ENCODE measurements at places on chromosomes 4 and X.
A peak's percentile ranks its signal among the peaks of the same experiment; 100 is the strongest.

DNA sequence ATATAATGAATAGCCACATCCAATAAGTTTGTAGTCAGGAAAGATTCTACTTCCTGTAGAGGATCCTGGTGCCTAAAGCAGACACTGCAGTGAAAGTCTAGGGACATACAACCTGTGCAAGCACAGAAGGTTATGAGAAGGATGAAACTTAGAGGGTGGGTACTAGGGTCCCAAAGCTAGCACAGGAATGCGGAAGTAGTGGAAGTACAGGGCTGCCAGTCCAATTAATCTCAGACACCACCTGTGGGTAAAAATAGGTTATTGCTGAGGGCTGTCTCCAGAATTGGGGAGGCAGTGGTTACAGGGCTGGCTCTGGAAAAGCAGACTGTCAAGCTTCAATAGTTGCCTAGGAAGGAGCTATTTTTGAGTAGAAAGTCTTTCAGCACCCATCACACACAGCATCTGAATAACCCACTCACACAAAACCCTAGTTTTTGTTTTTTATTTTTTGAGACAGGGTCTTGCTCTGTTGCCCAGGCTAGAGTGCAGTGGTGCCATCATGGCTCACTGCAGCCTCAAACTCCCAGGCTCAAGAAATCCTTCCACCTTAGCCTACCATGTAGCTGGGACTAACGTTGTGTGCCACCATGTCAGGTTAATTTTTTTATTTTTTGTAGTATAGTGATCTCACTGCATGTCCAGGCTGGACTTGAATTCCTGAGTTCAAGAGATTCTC, 50.8 kb upstream of the ELF2 start:
- no peak for DNase-seq

DNA sequence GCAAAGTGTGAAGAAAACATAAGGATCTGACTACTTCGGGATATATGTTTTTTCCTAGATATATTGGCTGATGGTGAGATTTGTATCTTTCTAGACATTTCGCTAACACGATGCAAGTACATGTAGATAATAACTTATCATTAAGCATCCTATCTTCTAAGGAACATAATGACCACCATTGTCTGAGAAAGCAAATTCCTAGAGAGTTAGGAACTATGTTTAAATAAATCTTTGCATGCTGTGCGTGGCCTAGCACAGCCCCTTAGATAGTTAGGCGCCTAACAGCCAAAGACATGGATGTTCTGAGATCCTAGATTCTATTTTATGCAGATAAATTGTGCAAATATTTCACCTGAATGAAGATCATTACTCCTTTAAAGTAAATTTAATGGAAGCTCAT, 3.0 kb downstream of the COL4A6 start:
- no peak for DNase-seq

- DNase-seq, result no peak
These were observed 81.6 kb downstream of the SORBS2 start for GRCh38 chr4:185730387-185730786.

DNA sequence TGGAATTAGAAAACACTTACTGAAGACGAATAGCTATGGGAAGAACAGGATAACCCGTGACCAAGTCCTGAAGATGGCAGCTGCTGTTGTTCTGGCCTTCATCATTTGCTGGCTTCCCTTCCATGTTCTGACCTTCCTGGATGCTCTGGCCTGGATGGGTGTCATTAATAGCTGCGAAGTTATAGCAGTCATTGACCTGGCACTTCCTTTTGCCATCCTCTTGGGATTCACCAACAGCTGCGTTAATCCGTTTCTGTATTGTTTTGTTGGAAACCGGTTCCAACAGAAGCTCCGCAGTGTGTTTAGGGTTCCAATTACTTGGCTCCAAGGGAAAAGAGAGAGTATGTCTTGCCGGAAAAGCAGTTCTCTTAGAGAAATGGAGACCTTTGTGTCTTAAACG, 2.4 kb downstream of the AGTR2 start:
- no peak for DNase-seq

- DNase-seq, result no peak
These were observed 87.4 kb downstream of the PDGFC start for GRCh38 chr4:156884183-156884582.

DNA sequence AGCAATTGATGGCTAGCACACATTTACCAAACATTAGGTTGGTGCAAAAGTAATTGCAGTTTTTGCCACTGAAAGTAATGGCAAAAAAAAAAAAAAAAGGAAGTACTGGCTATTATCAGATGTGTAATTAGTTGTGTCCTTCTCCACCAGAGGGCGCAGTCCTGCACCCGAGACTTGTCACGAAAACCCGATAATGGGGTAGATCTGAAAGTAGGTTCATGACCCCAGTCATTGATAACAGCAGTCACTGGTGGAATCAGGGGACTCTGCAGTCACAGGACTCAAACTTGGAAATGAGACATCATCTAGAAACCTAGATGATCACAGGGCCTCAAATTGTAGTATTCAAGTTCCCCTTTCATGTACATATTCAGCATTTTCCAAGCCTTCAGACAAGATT, 13.1 kb upstream of the ACOT9 start:
- peak; percentile 74 for DNase-seq

DNA sequence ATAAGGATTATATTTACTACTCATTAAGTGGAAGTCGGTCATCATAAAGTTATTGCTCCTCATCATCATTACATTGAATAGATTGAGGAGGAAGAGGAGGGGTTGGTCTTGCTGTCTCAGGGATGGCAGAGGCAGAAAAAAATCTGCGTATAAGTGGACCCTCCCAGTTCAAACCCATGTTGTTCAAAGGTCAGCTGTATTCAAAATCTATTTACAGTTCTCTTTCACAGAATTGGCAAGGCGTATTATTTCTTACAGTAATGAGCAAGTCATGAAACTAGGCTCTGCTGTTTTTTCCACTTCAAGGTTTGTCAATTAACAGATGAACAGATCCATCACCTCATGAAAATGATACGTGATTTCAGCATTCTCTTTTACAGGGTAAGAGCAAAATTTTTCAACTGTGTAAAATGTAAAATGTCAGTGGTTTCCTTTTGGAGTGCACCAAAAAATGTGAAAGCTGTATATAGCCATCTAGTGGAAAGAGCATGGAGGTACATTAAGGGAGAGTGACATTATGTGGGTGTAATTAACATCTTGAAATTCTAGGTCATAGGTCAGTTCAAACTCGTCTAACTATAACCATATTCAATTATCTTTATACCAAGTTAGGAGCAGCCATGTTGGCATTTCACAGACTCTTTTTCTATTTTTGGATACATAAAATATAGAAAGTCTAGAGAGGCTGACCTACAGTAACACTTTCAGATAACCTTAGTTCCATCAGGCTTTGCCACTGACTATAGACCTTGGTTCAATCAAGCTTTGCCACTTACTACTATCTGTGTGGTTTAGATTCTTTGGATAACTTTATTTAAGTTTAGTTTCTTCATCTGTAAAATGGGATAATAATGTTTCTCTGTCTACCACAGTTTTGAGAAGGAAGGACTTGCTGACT, 30.1 kb downstream of the NEIL3 start:
- DNase-seq, result no peak

DNA sequence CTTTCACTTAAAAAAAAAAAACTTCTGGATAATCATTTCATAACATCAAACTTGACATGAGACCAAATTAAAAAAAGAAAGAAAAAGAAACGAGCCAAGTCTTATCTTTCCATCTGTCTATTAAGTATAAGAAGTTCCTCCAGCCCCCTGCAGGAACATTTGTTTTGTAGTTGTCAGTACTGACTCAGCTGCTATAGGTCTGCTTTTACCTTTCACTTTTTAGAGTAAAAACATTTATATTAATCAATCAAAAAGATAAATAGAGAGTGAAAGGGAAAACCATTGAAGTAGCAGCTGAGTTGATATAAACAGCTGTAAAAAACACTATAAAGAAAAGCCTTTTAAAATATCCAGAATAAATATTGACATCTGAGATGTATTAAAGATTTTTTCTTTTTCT, 46.1 kb downstream of the CCDC158 start:
- no peak for DNase-seq

- DNase-seq, result no peak
These were observed 72.5 kb downstream of the FAT1 start for GRCh38 chr4:186651181-186651603.

GRCh38 chr4:42489095-42489494, 91.8 kb downstream of the SHISA3 start:
- DNase-seq, result no peak

DNA sequence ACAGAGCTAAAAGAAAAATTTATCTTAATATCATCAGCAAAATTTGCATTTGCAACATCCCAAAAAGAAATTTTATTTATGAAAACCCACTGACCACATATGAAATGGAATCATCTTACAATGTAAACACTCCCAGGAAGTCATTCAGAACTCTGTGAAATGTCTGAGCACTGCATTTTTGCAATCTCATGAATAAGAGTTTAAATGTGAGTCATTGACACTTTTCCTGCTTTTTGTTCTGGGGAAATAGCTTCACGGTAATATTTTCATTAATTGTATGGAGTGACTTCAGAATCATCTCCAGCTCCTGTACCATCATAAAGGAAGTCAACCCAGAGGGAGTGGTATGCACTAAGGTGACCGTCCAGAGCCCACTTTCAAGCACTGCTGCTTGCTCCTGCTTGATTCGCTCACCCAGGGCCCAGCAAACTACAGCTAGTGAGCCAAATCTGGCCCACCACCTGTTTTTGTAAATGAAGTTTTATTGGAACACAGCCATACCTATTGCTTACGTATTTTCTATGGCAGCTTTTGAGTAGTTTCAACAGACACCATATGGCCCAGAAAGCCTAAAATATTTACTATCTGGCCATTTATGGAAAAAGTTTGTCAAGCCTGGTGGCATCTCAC, 17.2 kb downstream of the EDNRA start:
- DNase-seq, result no peak

GRCh38 chrX:38803588-38804431, 2.6 kb downstream of the MID1IP1 start:
- DNase-seq, result peak; percentile 80

GRCh38 chrX:148043271-148043855, 62.2 kb downstream of the FMR1NB start:
- no peak for DNase-seq

DNA sequence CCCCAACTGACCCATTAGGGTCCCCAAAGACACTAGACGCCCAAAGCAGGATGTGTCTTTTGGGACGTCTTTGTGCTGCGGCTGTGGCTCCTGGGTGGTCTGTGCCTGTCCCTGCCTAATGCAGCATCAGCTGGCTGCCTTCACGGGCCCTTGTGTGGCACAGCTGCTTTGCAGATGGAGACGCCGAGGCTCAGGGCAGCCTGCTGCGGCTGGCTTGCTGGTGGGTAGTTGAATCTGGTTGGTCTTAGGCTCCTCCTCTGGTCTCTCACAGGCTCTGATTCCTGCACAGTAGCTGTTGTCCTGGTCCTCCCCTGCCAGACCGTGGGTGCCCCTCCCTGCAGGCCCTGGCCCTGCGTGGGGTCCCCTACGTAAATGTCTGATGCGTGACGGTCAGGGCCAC, 8.1 kb downstream of the CPZ start:
- no peak for DNase-seq

GRCh38 chr4:10077483-10078335, 38.9 kb downstream of the WDR1 start:
- DNase-seq, result peak; percentile 49

GRCh38 chr4:100981447-100982204, 365.7 kb downstream of the PPP3CA start:
- no peak for DNase-seq

- DNase-seq, result no peak
These were observed 5.5 kb downstream of the MED14 start for GRCh38 chrX:40729598-40730584.

DNA sequence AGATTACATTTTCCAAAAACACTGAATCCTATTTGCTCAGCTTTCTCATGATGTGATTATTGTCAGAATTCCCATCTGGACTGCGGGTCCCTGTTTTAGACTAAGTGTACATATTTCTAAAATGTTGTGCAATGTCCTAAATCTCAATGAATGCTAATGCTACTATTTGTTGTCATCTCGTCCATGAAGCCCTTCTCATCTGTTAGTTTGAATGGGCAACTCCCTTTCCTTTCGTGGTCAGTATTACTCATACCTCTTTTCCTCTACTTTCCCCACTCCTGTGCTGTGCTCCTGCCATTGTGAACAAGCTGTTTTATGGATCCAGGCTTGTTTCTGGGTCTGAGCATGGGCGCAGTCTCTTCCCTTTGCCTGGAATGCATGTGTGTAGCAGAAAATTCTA, 91.0 kb downstream of the MID1 start:
- no peak for DNase-seq

- no peak for DNase-seq
These were observed 54.0 kb downstream of the TBC1D9 start for GRCh38 chr4:140702096-140702757.

DNA sequence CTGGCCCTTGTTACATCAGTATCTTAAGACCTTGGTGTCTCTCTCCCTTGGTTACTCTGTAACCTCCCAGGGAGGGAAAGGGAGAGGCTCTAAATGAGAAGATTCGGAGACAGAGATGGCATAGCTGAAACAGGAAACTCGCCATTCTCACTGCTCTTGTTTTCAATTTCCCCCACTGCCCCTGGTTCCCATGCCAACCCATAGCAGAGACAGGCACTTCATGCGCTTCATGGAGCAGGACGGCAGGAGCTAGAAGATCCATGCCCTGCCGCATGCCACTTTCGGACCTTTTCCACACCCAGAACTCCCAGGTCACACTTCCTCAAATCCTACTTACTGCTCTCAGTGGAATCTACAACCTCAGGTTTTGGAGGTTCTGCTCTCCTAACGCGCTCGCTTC, 3.1 kb downstream of the ZMYM3 start:
- no peak for DNase-seq

DNA sequence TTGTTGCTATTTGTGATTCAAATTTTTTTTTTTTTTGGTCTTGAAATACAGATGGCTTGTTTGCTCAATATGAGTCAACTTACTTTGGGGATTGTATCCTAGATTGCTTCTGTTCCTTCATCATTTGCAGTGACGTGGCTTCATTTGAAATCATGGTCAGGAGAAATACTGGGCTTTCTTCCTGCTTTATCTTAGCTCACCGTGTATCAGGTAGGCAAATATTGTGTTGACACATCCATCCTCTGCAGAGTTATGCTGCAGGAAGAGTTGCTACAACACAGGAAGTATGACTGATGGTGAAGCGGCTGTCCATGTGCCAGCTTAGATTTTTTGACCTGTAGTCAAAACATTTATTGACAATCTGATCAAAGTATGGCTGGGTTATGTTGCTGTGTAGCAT, 232.2 kb downstream of the C4orf33 start:
- DNase-seq, result no peak

Data from natural killer cell treated with Interleukin-12 subunit alpha and Interleukin-12 subunit beta and Interleukin-15 and Interleukin-18, amount 100 ng/mL, for 72 hours (primary cell).